Neural crest cell (in vitro differentiated cells): ENCODE measurements at places on chromosomes 6 and 20.

DNA sequence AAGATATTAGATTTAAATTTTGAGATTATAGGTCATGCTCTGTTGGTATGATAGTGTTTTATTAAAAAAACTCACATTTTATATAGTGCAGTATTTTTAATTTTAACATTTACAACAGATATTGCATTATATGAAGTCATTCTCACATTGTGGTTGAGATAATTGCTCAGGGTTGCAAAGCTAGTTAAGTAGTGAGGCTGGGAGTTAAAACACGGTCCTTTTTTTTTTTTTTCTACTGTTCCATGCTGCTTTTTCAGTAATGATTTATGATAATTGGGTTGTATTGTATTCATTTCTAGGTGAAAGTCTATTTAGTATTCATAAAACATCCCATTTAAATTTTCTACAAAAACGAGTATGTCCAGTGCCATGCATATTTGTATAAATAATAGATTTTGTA is 117.6 kb upstream of the EDN1 start:
- no peak for DNase-seq
- H3K27me3 ChIP-seq = no peaks in the 10 kb centered on the region
- peaks cover 5% of the 10 kb centered on the region for H3K4me1 ChIP-seq
- no peak overlapping the region for H3K27ac ChIP-seq

DNA sequence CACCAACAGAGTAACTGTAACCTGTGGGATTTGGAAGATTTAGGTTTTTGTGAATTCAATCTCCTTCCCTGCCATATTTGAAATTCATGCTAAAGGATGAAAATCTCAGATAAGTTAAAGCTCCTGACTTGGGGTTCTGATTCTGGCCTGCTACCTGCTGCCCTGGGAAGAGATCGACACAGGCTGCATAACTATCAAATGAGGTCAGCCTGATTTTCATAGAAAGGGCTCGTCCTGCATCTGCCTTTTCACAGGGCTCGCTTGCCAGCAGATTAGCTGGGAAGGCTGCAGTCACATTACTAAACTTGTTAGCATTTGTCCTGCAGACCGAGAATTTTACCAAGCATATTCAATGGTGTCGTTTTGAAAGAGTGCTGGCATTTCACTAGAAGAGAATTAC is 14.6 kb downstream of the GCLC start:
- no peaks in the 10 kb centered on the region for H3K36me3 ChIP-seq
- no peak overlapping the region for H3K27ac ChIP-seq
- no peaks in the 10 kb centered on the region for H3K27me3 ChIP-seq
- H3K4me1 ChIP-seq = peaks cover 61% of the 10 kb centered on the region

DNA sequence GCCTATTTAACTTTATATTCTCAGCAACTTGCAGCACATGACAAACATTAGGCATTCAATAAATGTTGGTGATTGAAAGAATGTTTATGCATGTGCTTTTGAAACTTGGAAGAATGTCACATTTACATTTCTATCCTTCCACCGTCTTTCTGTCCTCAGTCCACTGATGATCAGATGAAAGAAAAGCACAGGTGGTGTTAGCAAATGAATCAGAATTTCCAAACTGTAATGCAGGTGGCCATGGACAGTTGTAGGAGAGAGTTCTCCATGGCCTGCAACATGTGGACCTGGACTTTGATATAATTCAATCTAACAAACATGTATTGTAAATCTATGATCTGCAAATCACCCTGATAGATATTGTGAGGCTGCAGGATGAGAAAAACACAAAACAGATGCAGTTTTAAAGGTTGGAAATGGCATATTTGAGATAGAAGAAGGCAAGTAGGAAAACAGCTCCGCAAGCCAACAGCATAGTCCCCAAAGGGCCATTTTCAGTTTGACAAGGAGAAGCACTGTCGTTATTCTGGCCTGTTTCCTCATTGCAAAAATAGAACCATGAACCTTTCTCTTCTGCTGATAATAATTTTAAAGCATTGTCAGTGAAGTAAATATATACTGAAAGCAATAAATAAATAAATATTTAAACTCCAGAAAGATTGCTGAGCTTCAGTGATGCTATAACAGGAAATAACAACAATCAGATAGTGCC is 119.4 kb downstream of the AIG1 start:
- H3K4me3 ChIP-seq = no peak overlapping the region
- no peaks in the 10 kb centered on the region for H3K27me3 ChIP-seq
- H3K27ac ChIP-seq = peak overlapping the region; percentile 13
- no peaks in the 10 kb centered on the region for H3K4me1 ChIP-seq

GRCh38 chr6:14333556-14334305 is 216.2 kb downstream of the CD83 start:
- no peak for DNase-seq
- H3K27me3 ChIP-seq = no peaks in the 10 kb centered on the region
- no peaks in the 10 kb centered on the region for H3K4me1 ChIP-seq
- no peaks in the 10 kb centered on the region for H3K36me3 ChIP-seq
- H3K27ac ChIP-seq = no peak overlapping the region

DNA sequence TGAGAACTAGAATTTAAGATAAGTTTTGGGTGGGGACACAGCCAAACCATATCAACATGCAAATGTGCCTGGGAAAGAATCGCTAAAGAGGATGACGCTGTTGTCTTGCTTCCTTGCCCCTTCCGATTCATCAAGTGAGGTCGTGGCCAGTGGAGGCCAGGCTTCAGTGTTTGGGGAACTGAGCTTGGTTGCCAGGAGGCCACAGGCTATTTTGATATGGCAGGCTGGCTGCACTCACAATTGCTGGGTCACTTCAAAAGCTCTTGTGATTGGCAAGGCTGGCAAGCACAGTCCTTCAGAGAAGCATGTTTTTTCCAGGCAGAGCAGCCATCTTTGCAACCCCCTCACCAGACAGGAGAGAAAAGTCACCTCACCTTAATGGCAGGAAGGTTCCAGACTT is 45.8 kb downstream of the SAMD5 start:
- no peak overlapping the region for H3K4me3 ChIP-seq
- no peak for DNase-seq
- peaks cover 16% of the 10 kb centered on the region for H3K4me1 ChIP-seq
- no peaks in the 10 kb centered on the region for H3K27me3 ChIP-seq
- H3K36me3 ChIP-seq = no peaks in the 10 kb centered on the region

- no peak overlapping the region for H3K27ac ChIP-seq
- no peak for DNase-seq
- no peaks in the 10 kb centered on the region for H3K36me3 ChIP-seq
Observed at GRCh38 chr20:53896041-53896440, 174.4 kb downstream of the BCAS1 start.

- H3K4me3 ChIP-seq = no peak overlapping the region
- no peak for DNase-seq
- H3K4me1 ChIP-seq = peaks cover 43% of the 10 kb centered on the region
- no peaks in the 10 kb centered on the region for H3K27me3 ChIP-seq
- no peak overlapping the region for H3K27ac ChIP-seq
Observed at GRCh38 chr6:44797746-44798145, 410.2 kb downstream of the CDC5L start.

- peaks cover 12% of the 10 kb centered on the region for H3K36me3 ChIP-seq
- no peak overlapping the region for H3K4me3 ChIP-seq
- H3K27ac ChIP-seq = no peak overlapping the region
- no peak for DNase-seq
- H3K4me1 ChIP-seq = peaks cover 8% of the 10 kb centered on the region
Observed at GRCh38 chr20:3875378-3875974, 13.7 kb upstream of the PANK2 start.

- H3K4me1 ChIP-seq = peaks cover 8% of the 10 kb centered on the region
- H3K27me3 ChIP-seq = peaks cover 57% of the 10 kb centered on the region
Observed at GRCh38 chr6:170089963-170090362, 200.9 kb downstream of the DLL1 start.

- H3K4me1 ChIP-seq = peaks cover 65% of the 10 kb centered on the region
- DNase-seq = peak; percentile 20
- peak overlapping the region; percentile 97 for H3K27ac ChIP-seq
Observed at GRCh38 chr6:30615958-30616810, 859 bp downstream of the PPP1R10 start.

DNA sequence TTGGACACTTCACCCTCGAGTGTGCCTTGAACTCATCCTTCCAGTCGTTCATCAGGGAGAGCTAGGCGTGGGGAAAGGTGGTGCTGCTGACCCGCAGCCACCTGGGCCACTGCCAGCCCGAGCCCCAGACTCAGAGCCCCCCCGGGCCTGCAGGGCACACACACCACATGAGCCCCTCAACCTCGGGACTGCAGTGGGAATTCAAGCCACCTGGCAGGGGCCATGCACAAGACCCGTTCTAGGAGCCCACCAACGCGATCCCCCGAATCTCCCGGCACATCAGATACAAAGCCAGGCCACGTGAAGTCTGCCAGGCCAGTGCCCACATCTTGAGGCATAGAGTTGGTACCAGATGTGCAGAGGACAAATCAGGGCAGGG is 2.8 kb downstream of the ZNF512B start:
- H3K4me3 ChIP-seq = peak overlapping the region; percentile 31
- DNase-seq = no peak
- peaks cover 3% of the 10 kb centered on the region for H3K27me3 ChIP-seq
- peaks cover 2% of the 10 kb centered on the region for H3K36me3 ChIP-seq

- H3K36me3 ChIP-seq = peaks cover 2% of the 10 kb centered on the region
- no peak overlapping the region for H3K4me3 ChIP-seq
- H3K4me1 ChIP-seq = peaks cover 15% of the 10 kb centered on the region
- peak overlapping the region; percentile 52 for H3K27ac ChIP-seq
Observed at GRCh38 chr6:167077241-167077932, 45.5 kb upstream of the CCR6 start.

GRCh38 chr6:20400456-20401204 is 1.0 kb upstream of the E2F3 start:
- peaks cover 24% of the 10 kb centered on the region for H3K4me1 ChIP-seq
- peak; percentile 15 for DNase-seq

- H3K36me3 ChIP-seq = no peaks in the 10 kb centered on the region
- no peak overlapping the region for H3K27ac ChIP-seq
- no peaks in the 10 kb centered on the region for H3K4me1 ChIP-seq
- H3K27me3 ChIP-seq = peaks cover 3% of the 10 kb centered on the region
- H3K4me3 ChIP-seq = no peak overlapping the region
- DNase-seq = no peak
Observed at GRCh38 chr6:49233483-49233882, 229.6 kb downstream of the MMUT start.

DNA sequence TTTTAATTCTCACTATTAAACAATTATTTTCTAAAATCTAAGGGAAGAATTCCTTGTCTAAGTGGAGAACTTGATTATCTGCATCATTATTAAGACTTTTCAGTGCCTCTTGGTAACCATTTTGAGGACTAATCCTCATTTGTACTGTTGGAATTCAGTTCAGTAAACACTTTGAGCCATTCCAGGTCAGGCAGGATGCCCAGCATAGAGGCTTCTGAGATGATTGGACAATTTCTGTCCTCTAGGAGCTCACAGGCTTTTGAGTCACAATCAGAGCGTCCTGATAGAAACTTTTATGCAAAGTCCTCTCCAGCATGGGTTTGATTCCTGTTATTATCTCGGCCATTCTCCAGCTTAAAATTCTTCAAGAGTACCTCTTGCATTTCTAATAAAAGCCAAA is 1304.6 kb downstream of the EPHA7 start:
- H3K36me3 ChIP-seq = no peaks in the 10 kb centered on the region
- H3K4me3 ChIP-seq = no peak overlapping the region
- no peak for DNase-seq
- no peaks in the 10 kb centered on the region for H3K4me1 ChIP-seq
- no peak overlapping the region for H3K27ac ChIP-seq

GRCh38 chr20:59805786-59806577 is 127.5 kb downstream of the SYCP2 start:
- H3K4me1 ChIP-seq = peaks cover 39% of the 10 kb centered on the region
- H3K27ac ChIP-seq = no peak overlapping the region
- DNase-seq = no peak
- peaks cover 11% of the 10 kb centered on the region for H3K36me3 ChIP-seq
- H3K27me3 ChIP-seq = no peaks in the 10 kb centered on the region

DNA sequence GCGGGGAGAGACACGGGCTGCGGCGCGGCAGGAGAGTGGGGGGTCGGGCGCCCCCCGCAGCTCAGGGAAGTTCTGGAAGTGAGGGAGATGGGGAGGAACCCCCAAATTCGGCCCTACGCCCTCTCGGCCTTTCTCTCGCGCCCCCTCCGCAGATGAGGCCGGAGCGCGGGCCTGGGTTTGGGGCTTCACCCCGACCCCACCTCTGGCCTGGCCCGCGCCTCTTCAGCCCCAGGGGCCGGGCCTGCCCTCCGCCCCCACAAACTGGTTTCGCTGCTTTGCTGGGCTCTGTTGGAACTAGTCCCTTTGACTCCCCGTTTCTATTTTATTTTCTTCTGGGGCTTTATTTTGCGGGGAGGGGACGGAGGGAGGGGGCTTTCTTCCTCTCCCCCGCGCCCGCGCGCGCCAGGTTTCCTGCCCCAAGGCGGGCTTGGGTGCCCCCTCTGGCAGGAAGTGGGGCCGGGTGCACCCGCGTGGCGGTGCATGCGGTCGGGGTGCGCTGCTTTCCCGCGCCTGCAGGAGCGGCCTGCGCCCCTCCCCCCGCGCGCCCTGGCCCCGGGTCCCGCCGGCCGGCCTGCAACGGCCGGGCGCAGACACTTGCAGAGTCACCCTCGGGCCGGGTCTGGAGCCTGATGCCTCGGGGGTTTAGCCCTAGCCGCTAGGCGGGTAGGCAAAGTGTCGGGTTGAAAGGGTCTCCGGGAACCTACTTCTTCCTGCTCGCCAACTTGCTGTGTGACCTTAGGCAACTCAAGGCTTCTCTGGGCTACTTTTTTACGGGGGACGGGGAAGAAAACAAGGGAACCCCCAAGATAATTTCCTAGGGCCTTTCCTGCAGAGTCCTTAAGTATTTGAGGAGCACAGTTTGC is 1.3 kb downstream of the HMGA1 start:
- H3K4me1 ChIP-seq = peaks cover 62% of the 10 kb centered on the region
- peaks cover 6% of the 10 kb centered on the region for H3K27me3 ChIP-seq
- DNase-seq = peak; percentile 49
- peak overlapping the region; percentile 95 for H3K27ac ChIP-seq

- H3K27ac ChIP-seq = no peak overlapping the region
- H3K27me3 ChIP-seq = no peaks in the 10 kb centered on the region
- no peak overlapping the region for H3K4me3 ChIP-seq
- H3K36me3 ChIP-seq = no peaks in the 10 kb centered on the region
- H3K4me1 ChIP-seq = no peaks in the 10 kb centered on the region
- no peak for DNase-seq
Observed at GRCh38 chr6:77834591-77834996, 181.8 kb downstream of the MEI4 start.

GRCh38 chr6:140825731-140826130 is 1307.0 kb upstream of the GJE1 start:
- H3K27ac ChIP-seq = peak overlapping the region; percentile 90
- no peak overlapping the region for H3K4me3 ChIP-seq
- H3K36me3 ChIP-seq = peaks cover 3% of the 10 kb centered on the region
- no peaks in the 10 kb centered on the region for H3K27me3 ChIP-seq
- DNase-seq = no peak
